ENCODE measurements at places on chromosomes 3 and 15.

DNA sequence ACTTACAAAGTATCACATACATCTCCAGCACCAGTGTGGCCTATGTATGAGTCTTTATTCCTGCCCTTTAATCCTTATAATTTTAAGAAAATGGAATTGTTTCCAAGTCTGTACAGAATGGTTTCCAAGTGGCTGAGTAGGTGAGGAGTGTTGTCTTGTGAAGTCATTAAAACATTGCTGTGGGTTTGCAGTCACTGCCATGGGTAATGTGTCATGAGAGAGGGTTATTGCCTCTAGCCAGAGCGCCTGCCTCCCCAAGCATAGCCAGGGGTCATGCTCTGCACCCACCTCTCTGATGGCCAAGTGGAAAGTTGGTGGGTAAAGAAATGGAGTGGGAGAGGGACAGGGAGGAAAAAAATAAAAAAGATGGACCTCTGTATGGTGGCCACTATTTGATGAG lies 25.3 kb downstream of the TRAK1 start:
- no peak for DNase-seq

GRCh38 chr3:126917232-126917804 lies 65.6 kb upstream of the PLXNA1 start:
- no peak for DNase-seq

- DNase-seq: no peak
Observed at GRCh38 chr3:98565237-98565643, 28.2 kb downstream of the CPOX start.

DNA sequence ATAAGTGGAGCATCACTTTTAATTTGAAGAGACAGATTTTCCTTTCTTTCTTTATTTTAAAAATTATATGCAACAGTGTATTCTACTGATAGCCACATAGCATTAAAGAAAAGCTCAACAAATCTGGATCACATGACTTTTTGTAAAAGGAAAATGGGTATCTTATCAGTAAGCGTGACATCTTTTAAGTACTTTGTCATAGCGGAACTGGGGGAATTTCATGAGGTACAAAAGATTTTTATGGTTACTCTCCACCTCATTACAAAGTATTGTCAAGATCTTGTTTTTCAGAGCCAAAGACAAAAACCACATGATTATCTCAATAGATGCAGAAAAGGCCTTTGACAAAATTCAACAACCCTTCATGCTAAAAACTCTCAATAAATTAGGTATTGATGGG lies 219.6 kb upstream of the ZPLD1 start:
- no peak for DNase-seq

GRCh38 chr3:63960048-63960711 lies 48.0 kb upstream of the SCAANT1 start:
- no peak for DNase-seq

DNA sequence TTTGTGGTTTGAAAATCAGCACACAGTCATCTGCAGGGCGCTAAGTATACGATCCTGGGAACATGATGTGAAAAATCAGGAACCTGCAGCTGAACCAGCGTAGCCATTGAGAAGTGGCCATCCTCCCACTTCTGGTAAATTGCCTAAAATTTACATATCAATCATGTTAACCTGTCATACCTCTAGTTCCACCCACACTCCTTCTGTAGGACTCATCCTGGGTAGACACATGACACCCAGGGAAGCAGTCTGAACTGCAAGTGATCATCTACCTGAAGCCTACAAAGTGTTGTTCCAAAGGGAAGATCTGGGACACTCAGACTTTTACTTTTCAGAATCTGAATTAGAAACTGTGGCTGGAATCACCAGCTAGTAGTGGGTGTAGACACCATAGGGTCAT lies 5.5 kb upstream of the PSMD6 start:
- DNase-seq: no peak

- no peak for DNase-seq
Observed at GRCh38 chr15:89772932-89773583, 3.1 kb upstream of the MESP2 start.

DNA sequence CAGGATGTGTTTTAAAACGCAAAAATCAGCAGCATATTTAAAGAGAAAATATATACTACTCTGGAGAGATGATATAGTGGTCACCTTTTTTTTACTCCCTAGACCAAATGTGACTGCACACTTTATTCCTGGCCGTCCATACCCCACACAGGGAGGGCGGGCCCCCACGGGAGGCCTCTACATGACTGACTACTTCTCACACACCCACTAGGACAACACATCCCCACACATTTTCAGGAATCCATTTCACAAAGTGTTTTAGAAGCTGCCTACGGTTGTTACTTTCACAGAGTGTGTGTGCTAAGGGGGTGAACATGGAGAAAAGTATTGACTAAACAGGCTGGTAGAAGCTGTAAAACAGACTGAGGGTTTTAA lies 67.9 kb downstream of the CHSY1 start:
- DNase-seq: no peak

- no peak for DNase-seq
Observed at GRCh38 chr15:74775132-74775562, 6.7 kb upstream of the CSK start.

- no peak for DNase-seq
Observed at GRCh38 chr15:48653913-48654670, 8.6 kb upstream of the FBN1 start.

- DNase-seq: no peak
Observed at GRCh38 chr3:44992555-44993470, 16.8 kb downstream of the EXOSC7 start.

GRCh38 chr3:139893267-139893962 lies 41.6 kb upstream of the CLSTN2 start:
- no peak for DNase-seq

DNA sequence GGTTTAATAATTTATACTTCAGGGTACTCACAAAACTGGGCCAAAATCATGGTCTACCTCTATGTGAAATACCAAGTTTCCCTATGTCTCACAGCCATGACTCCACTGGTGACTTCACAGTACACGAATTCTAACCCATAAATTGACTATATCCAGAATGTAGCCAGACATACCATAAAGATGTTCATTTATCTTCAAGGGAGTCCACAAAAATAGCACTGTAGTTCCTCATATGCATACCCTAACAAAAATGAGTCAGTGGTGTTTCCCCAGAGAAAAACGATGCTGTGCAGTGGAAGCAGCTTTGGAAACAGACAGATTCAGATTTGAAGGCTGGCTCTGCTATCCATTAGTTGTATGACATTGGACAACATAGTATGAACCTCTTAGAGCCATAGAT lies 438.8 kb downstream of the FHIT start:
- DNase-seq: no peak

GRCh38 chr15:64623347-64623996 lies 151.9 kb downstream of the RBPMS2 start:
- DNase-seq: peak; percentile 58

GRCh38 chr3:138433892-138434275 lies 532 bp upstream of the ESYT3 start:
- no peak for DNase-seq

DNA sequence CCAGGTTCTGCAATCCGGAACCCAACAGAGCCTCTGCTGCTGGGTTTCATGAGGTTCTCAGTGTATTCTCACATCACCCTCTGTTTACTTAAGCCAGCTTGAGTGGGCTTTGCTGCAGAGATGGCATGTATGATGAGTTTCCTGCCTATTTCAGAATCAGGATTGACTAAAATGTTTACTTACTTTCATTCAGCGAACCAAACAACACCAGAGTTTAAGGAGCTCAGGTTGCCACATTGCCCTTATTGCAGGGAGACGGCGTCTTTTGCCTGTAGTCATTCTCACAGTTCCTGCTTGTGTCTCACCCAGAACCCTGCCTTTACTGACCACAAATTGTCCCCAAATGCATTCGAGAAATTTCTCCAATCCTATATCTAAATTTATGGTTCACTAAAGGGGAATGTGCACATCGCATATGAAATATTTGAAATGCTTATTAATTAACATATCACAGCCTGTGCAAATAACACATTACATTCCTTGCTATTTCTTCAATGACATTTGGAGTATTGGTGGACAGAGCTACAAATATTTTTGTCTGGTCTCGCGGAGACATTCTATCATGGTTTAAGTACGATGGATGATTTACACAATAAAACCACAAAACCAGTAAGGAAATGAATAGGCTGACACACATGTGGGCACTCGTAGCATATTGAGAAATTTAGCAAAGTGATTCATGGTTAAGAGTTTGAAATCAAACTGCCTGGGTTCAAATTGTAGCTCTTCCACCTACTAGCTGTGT lies 377.2 kb upstream of the CFAP20DC start:
- no peak for DNase-seq

DNA sequence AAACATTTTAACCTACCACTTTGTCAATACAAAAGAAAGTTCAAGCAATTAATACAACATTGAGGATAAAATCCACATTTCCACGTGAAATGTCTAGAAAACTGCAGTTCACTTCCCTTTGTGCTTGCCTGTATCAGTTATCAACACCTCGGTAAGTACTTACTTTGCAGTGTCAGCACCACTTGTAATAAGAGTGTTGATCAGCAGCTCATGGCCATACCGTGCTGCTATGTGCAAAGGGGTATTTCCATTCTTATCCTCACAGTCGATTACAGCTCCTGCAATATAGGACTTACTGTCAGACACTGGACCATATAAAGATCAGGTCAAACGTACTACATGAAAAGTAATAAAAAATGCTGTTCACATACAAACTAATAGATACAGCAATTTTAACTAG lies 84.4 kb downstream of the ANKRD28 start:
- no peak for DNase-seq

DNA sequence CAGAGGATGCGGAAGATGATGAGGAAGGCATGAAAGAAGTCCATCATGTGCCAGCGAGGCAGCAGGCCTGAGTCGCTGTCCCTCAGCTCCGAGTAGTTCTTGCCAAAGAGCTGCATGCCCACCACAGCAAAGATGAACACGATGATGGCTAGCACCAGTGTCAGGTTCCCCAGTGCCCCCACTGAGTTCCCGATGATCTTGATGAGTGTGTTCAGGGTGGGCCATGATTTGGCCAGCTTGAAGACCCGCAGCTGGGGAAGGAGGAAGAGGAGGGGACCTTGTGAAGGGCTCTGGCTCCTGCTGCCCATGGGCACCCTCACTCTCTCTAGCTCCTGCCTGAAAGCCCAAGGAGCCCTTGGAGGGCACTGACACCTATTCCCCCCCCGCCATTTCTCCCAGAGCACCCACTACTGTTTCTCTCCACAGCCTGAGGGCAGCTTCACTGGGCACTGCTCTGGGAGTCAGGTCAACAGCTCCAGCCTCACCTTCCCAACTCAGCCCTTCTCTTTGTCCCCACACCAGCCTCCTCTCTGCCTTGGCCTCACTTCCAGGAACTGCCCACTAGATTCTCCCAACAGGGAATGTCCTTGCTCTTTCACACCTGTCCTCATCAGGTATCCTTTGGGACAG lies 63.6 kb downstream of the SCN5A start:
- DNase-seq: no peak

DNA sequence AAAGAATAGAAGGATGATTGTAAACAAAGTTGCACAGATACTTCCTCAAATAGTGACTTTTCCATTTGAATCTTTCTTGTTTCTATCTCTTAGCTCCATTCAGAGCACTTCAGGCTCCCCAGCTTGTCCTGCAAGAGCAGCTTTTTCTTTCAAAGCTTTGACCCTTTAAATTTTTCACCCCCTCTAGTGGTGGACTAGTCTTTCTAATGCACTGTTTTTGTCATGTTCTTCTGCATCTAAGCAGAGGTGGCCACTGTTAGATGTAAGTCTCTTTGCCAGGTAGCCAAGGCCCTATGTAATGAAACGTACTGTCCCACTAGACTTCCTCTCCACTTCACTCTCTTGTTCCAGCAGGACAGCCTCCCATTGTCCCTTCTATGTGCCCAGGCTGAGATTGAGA lies 74.0 kb upstream of the MANF start:
- no peak for DNase-seq

DNA sequence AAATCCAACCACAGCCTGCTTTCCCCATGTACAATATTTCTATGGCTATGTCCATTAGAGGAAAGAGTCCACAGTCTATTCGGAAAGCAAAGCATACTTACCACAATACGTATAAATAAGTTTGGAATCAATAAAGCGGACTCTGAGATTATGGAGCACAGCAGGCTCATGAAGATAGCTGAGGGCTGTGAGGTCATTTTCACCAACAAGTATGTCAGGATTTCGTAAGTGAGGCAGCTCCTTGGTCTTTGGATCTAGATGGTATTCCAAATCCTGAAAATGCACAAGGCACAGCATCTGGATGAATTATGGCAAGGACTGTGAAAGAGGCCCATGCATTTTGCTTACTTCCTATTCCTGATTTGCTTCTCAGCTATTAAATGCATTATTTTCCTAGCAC lies 100.4 kb downstream of the MYO5A start:
- DNase-seq: no peak
